ENCODE measurements at places on chromosomes 7 and 10.

GRCh38 chr10:18455086-18455884 is 196.1 kb downstream of the NSUN6 start:
- no peak for DNase-seq

GRCh38 chr10:96411716-96412320 is 53.0 kb upstream of the OPALIN start:
- DNase-seq: no peak

DNA sequence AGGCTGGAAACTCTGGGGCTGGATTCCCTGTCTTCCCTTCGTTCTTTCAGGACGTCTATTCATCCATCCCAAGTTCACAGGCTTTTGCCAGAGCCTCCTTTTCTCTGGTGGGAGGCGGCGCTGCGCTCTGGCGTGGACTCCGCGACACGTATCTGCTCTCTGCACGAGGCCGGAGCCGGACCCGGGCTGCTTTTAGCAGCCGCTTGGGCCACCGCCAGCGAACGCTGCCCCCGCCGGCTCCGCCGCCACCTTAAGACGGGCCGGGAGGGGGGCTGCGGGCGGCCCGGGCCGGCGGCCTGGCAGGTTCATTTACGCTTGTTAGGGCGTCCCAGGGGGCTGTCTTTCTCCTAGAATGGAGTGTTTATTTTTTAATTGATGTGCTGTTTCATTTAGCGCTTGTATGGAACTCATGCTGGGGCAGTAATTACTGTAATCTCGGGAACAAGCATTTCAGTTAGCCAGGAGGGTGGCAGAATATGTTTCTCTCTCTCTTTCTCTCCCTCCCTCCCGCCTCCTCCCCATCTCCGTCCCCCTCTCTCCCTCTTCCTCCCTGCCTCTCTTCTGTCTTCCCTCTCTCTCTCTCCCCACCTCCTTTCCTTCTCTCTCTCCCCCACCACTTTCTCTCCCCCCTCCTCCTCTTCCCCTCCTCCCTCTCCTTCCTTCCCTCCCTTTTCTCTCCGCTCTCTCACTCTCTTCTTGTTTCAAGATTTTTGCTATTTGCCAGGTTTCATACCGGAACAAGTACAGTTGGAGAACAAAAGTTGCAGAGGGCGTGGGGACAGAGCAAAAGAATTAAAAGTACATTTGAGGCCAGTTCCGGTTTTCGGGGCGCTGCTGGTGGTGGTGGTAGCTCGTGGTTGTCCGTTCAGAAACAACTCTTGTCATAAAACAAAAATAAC is 1.3 kb upstream of the FZD8 start:
- no peak for DNase-seq

DNA sequence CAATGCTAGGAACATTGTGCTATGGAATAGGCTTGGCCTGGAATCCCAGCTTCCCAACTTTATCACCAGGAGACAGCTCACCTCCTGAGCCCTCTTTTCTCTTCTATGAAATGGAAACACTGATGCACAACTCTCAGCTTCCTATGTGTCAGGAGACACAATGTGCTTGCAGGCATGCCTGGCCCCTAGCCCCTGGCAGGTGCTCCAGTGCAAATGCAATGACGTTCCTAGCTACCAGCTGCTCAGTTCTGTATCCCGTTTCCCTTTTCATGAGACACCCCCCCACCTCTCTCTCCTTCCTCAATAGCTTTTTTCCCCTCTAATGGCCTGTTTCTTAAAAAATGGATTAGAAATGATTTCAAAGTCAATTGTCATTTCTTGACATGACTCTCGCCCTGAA is 30.7 kb downstream of the HABP2 start:
- DNase-seq: no peak

DNA sequence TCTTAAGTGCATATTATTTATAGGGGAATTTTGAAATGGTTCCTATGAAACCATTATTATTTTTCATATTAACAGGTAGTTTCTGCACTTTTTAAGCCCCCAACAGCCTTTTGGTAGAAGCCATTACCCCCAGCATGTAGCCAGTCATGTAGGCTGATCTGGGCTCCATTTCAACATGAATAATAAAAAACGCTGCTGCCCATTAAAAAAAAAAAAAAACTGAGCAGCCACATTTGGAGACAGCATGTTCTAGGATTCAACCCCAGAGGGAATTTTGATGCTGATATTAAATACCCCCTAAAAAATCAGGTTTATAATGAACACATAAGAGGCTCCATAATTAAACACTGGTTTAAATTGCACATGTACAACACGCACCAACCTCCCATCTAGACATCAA is 181.3 kb downstream of the RTKN2 start:
- DNase-seq: no peak

DNA sequence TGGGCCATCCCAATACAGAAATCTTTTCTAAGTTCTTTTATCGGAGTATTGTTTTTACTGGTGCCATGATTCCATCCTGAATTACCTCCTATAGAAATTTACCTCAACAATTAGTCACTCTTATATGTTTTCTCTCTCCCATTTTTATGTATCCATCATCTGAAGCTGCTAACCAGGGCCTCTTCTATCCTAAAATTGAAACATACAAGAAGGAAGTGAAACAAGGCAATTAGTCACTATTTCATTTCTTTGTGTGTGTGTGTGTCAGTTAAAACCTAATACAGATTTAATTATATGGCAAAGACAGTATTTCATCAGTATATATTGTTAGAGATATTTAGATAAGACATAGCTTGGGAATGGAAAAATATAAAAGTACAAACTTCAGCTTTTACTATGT is 148.4 kb upstream of the AHR start:
- no peak for DNase-seq

DNA sequence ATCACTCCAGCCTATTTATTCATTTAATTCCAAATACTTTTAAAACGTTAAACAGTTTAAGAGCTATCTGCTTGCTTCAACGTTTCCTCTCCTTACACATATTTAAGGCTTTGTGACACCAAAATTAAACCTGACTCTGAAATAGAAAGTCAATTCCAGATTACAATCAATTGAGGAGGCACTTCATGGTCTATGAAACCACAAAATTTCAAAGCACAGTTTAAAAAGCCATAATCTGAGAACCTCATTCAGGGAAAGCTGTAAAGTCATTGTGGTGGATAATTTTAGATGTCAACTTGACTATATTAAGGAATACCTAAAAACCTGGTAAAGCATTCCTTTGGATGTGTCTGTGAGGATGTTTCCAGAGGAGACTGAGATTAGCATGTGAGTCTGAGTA is 6.2 kb downstream of the SNX13 start:
- DNase-seq: no peak

DNA sequence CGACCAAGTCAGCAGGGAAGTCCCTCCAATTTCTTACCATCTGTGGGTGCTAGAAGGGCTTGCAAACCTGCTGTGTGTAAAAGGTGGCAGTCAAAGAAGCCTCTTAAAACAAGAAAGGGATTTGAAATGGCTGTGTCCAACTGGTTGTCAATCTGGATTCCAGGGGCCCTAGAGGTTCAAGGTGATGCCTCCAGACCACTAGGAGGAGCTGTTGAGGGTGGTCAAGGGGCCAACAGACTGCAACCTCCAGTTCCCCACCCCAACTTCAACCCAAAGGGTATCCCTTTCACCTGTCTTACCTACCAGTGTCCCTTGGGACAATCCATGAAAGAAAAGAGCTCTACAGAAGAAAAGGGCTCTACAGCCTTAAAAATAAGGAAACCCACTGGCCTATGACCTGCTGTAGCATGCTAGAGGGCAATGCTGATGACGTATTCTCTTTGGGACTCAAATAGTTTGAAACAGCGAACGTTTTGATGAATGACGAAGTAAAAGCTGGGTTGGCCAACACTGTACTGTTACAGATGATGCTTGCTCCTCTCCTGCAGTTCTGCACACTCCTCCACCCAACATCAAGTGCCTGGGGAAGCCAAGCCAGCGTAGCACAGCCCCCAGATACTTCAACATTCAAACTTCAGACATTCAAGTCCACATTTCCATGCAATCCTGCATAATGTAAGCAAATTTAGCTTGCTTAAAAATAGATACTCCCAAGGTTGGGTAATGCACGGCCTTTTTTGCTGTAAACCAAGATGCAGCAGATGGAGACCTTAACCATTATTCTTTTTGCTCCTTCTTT is 45.9 kb upstream of the WDR11 start:
- no peak for DNase-seq

GRCh38 chr10:76397181-76398042 is 966.0 kb downstream of the LRMDA start:
- no peak for DNase-seq

GRCh38 chr10:45249978-45250693 is 65.3 kb downstream of the OR13A1 start:
- no peak for DNase-seq

DNA sequence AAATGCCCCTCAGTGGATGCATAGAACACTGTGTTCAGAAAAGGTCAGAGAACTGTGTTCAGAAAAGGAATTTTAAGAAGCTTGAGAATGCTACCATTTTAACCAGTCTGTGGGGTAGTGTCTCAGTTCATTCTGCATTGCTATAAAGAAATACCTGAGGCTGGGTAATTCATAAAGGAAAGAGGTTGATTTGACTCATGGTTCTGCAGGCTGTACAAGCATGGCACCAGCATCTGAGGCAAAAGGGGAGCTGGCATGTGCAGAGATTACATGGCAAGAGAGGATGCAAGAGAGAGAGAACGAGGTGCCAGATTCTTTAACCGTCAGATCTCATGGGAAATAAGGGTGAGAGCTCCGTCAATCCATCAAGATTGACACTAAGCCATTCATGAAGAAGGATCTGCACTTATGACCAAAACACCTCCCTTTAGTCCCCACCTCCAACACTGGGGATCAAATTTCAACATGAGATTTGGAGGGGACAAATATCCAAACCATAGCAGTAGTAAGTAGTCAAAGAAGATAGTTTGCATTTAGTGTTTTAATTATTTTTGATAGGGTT is 119.8 kb downstream of the FAM107B start:
- DNase-seq: no peak

GRCh38 chr7:2799253-2799652 is 44.9 kb downstream of the GNA12 start:
- DNase-seq: no peak

DNA sequence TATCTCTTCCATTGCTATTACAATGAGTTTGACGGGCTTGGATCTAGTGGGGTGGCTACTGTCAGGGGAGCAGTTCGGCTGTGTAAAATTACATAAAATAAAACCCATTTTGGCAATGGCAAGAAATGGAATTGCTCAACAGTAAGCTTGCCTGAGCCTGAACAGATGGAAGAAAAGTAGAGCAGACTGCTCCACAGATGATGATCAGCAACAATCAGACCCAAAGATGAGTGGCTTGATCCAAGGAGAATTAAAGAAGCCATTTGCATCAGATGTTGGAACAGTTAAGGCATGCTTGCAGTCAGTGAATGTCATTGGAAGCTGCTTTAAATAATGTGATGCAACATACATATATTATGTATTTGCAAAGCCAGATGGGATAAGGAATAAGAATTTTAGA is 256.6 kb upstream of the SMIM30 start:
- no peak for DNase-seq

GRCh38 chr10:8051851-8052257 is 2.6 kb upstream of the GATA3 start:
- no peak for DNase-seq

GRCh38 chr10:113927440-113927839 is 73.0 kb downstream of the NHLRC2 start:
- no peak for DNase-seq

DNA sequence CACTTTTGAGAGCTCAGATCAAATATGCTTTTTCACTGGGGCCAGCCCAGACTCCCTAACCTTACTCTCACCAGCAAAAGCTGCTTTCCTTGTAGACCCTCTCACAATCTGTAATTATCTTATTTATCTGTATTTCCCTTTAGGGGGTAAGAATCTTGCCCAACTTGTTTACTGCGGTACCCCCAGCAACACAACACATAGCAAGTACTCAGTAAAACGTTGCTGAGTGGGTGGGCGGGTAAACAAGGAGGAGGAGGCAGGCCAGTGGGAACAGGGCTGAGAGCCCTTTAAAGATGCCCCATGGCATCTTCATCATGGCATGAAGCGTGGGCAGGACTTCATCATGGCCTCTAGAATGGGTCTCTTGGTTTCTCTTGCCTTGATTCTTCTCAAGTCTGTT is 64.2 kb downstream of the SORBS1 start:
- DNase-seq: no peak

GRCh38 chr7:105786520-105787470 is 89.6 kb downstream of the ATXN7L1 start:
- DNase-seq: no peak

All from activated CD8-positive, alpha-beta memory T cell treated with anti-CD3 and anti-CD28 coated beads for 1 hour (primary cell).